ENCODE measurements at places on chromosomes 2 and 18.

GRCh38 chr2:101653469-101653868, 44.0 kb upstream of the MAP4K4 start:
- no peak for DNase-seq

GRCh38 chr2:191019376-191019775, 5.4 kb upstream of the STAT1 start:
- DNase-seq, result no peak

DNA sequence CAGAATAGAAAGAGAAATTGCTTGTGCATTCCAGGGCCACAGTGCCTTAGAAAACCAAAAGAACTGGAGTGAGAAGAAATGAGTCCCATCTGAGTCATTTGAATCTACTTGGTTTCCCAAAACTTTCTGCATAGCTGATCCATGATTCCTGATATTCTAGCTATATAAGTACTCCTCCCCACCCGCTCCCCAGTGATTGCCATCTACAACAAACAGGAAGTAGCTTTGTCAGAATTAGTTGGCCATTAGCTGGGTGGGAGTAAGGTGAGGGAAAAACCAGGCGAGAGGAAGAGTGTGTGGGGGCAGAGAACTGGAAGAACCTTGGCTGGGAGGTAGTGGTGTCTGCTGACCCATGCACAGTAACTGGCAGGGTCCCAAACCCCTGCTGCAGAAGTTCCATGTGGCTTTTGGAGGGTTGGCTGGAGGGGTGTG, 122.1 kb downstream of the ACAA2 start:
- DNase-seq, result no peak

DNA sequence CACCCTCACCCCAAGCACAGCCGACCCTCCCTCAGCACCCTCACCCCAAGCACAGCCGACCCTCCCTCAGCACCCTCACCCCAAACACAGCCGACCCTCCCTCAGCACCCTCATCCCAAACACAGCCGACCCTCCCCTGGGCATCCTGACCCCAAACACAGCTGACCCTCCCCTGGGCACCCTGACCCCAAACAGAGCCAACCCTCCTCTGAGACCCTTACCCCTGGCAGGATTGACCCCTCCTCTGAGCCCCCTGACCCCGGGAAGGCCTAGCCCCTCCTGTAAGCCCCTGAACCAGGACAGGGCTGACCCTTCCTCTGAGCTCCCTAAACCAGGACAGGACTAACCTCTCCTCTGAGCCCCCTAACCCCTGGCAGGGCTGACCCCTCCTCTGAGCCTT, 84.4 kb upstream of the RAB6C start:
- DNase-seq, result no peak

- no peak for DNase-seq
These were observed 159.2 kb downstream of the GULP1 start for GRCh38 chr2:188450732-188451483.

- no peak for DNase-seq
These were observed 67.1 kb downstream of the CPS1 start for GRCh38 chr2:210623506-210623905.

GRCh38 chr2:9003616-9004337, at the start of gene MBOAT2:
Gene MBOAT2, minus strand, starts transcription at chr2:9003684. Its CDS starts 70 bp downstream, at chr2:9003614.
- peak; percentile 46 for DNase-seq

GRCh38 chr2:86337244-86337835, at the start of gene REEP1:
Gene REEP1, minus strand, starts transcription at chr2:86337626. Its CDS starts 116 bp downstream, at chr2:86337510.
- DNase-seq, result no peak

DNA sequence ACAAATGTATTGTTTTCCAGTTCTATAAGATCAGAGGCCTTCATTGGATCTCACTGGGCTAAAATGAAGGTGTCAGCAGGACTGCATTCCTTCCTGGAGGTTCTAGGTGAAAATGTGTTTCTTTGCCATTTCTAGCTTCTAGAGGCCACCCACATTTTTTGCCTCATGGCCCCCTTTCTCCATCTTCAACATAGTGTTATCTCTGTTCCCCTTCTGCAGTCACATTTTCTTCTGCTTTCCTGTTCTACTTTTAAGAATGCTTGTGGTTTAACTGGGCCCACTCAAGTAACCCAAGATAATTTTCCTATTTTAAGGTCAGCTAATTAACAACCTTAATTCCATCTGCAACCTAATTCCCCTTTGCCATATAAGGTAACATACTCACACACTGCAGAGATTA, 36.1 kb downstream of the METTL21A start:
- DNase-seq, result no peak

- DNase-seq, result no peak
These were observed 30.0 kb downstream of the FBXO36 start for GRCh38 chr2:229952256-229952835.

DNA sequence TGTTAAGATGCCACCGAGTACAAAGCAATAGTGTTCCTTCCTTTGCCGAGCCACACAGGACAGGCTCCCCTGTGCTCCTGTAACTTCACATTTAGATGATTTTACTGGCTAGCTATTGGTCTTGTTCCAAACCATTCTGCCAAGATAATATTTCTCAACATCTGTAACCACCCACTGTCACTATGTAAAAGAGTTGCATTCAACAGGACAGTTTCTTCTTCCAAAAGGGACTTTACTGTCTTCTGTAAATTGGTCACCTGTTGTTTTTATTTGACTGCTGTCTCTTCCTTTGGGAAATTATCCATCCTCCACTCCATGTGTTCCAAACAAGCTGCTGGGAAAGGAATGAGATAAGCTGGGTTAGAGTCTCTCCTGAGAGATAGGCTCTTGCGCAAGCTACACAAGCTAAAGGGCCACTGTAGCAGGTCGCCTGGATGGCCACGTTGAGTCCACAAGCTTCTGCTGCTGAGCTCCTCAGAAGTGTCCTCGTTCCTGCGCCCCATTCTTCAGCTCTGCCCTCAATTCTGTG, 14.4 kb upstream of the BZW1 start:
- DNase-seq, result no peak

- DNase-seq, result no peak
These were observed 360.1 kb downstream of the LPIN1 start for GRCh38 chr2:12106440-12107080.

DNA sequence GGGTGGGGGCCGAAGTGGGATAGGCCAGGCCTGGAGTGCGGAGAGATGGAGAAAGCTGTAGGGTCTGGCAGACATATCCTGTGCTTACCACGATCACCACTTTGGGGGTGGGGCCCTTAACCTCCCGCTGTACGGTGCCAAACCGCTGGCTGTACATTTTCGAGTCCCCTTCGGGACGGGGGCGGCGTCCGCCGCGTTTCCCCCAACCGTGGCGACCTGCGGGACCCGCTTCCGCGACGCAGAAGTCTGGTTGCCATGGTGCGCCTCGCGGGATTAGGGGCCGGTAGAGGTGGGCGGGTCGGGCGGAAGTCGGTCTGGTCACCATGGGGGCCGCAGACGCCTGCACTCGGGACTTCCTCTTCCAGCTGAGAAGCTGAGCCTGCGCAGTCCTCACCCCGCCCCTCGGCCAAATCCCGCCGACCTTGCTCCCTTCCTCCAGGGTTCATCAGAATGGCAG, at the start of gene CFAP53:
Gene CFAP53, minus strand, starts transcription at position 248 of the 457 bp plus-strand sequence. Its CDS starts 91 bp downstream, at position 157.
- peak; percentile 69 for DNase-seq

DNA sequence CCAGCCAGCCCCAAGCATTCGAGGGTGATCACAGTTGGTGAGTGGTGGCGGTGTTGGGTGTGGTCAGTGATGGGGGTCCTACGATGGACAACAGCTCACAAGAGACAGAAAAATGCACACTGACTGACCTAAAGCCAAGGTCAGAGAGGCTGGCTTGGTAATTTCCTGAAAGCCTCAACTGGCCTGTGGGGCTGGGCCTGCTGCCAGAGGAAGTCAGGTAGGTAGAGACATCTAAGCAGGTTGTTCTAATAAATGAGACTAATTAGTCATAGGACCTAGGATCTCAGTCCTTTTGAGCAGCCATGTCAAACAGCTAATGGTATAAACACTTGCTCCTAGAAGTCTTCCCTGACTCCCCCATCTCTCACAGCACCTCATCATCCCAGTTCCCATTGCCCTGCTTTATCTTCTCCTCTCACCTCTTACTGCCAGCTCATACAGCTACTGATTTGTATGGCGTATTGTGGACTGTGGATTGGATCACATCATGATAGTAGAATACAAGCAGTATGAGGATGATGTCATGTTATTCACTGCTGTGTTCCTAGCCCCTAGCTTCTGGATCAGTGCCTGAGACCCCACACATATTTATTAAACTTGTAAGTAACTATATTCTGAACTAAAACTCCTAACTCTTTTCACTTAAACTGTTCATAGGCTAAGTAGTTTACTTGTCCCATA, 262.9 kb upstream of the KLHL29 start:
- no peak for DNase-seq

DNA sequence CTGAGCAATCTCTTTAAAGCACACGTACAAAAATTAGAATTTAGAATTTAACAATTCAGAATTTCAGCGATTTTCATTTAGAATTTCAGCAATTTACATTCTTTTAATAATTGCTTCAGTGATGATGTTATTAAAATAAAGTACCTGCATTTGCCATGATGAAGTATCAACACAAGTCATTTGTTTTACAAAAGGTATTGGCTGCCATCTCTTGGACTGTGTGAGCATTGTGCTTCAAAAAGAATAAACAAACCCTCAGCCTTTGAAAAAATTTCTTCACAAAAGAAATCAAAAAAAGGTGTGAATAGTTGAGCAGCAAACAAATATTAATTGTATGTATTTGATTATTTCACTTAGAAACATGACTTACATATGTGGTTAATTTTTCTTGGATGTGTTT, 27.1 kb upstream of the ZC3H15 start:
- no peak for DNase-seq

DNA sequence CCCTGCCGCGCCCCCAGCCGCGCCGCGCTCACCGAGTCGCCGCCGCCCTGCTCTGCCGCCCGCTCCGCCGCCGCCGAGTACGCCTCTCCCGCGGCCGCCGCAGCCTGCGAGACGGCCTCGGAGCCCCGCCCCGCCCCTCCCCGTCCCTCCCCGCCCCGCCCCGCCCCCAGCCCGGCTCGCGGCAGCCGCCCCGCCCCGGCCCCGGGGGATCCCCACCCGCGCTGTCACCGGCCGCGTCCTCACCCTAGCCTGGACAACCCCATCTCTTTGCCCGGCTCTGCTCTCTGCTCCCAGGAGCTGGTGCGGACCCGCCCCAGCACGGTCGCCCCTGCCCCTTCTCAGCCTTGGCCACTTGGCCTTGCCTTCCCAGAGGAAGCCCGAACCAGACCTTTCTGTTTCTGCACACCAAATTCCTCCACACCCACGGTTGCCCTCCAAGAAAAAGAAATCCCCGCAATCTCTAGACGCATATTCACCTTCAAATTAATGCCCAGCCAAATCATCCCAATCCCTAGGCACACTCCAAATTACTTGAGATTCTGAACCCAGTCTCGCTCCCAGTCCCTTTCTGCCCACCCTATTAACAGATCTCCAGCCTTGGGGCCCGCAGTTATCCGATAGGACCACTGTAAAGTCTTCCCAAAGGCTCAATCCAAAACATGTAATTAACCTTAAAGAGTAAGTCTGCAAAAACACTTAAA, at the start of gene CYRIA:
Gene CYRIA, minus strand, starts transcription at position 87 of the 701 bp plus-strand sequence. CDS start 77,715 bp downstream, outside the sequence.
- DNase-seq, result no peak

DNA sequence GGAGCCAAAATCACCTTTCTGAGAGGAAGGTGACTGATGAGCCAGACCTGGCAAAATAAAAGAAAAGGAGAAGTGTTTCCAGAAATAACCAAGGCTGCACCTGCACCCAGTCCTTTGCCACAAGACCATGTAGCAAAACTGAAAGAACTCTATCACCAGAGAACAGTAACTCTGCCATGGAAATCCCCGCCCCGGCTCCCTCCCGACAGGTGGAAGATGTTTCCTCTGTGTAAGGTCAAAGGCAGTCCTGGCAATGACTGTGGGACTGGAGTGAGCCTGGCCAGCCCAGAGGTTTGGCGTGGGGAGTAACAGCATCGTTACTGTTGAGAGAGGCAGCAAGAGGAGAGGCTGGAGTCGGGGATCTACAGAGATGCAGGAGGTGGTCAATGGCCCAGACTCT, 42.3 kb downstream of the SPRED2 start:
- DNase-seq, result no peak

DNA sequence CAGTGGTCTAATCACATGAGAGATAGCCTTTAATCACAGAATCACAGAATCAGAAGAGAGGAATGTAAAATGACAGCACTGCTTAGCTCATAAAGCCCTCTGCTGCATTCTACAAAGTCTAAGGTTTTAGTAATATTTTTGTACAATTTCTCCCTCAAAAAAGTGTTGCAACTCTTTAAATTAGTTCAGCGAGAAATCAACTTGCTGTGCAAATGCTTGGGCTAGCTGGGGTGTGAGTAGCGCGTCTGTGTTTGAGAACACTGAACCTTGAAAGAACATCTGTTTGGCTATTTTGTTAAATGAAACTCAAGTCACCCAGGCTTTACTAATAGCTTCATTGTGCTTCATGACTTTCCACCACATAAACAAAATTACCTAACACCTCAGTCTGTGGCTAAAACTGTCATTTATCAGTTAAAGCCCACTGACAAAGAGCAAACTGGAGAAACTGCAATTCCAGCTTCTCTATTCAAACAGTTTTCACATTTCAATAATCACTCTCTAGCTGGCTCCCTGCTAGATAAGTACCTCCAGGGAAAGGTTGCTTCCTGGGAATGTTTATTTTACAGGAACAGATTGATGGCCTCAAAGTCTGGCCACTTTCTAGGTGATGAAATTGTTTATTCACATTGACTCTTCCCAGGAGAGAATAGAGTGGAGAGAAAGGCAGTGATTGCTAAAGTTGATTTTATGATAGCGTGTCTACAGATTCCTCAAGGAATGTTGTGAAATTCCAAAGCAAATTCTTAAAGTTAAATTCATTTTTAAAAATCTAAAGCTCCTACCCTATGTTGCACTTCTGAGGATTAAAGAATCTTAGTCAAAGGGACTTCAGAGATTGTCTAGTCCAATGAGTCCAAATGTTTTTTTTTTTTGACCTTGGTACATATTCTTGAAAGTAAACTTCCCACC, 36.0 kb upstream of the STAT1 start:
- DNase-seq, result no peak

DNA sequence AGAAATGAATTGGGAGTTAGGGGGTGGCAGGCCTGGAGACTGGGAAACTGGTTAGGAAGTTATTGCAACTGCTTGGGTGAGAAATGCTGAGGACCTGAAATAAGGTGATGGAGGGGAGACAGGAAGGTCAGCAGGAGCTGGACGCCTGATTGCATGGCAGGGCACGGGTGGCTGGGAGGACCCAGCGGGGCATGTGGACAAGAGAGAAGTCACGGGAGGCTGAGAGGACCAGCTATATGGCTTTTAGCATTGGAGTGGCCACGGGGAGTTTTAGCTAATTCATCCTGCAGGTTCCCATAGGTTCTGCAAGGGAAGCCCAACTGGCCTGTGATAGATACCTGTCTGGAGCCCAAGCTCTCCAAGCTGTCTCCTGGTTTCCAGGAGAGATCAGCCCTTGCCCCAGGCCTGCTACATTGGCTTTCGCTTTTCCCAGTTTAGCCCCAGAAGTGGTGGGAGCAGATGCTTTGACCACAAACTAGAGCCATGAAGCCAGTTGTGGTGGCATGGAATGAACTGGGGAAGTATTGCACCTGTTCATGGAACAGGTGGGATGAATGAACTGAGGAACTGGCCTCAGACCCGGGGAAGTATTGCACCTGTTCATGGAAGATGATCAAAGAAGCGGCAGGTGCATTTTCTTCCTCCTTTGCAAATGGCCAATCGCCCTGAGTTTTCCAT, 93.6 kb upstream of the TAF1B start:
- DNase-seq, result no peak

- no peak for DNase-seq
These were observed 121.1 kb upstream of the ACAA2 start for GRCh38 chr18:49934457-49934856.

- DNase-seq, result no peak
These were observed 33.0 kb downstream of the CYRIA start for GRCh38 chr2:16632598-16632997.

- DNase-seq, result no peak
These were observed 19.8 kb downstream of the ORC2 start for GRCh38 chr2:200943527-200944105.
